Fibroblast of lung (primary cell): ENCODE measurements at places on chromosomes 4 and X. TPM values are rescaled to one million over a fixed set of nuclear protein-coding genes. Genes with fewer than 3 reads are reported as not detected.

GRCh38 chr4:38765382-38765781 is 17.4 kb downstream of the TLR10 start:
- peak; percentile 27 for DNase-seq

DNA sequence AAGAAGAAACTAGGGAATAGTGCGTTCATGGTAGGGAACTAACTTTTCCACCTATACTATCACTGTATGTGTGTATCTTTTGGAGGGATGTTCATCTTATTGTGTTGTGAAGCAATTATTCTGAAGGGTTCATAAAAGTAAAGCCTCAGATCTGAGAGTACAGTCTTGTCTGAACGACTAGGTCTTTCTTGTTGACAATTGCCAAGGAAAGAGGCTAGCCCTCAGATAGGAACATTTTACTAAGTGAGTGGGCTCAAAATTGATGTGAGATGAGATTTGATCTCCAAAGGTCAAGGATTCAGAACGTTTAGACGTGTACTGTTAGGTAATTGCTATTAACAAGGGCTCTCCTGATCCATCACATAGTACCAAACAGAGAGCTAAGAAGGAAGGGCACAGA is 15.2 kb upstream of the CNOT6L start:
- no peak for DNase-seq

DNA sequence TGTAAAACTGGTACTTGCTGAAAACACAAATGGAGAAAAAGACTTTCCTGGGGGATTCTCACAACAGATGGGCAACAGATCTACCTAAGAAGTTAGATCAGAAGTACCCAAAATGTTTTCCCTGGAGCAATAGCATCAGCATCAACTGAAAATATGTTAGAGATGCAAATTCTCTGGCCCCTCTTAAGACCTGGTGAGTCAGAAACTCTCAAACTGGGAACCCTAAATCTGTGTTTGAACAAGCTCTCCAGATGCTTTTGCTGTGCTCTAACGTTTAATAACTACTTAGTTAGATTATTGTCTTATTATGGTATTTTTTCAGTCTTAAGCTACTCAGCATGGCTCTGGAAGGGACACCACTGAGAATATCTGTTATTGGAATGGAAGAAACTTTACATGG is 55.2 kb upstream of the TRPC3 start:
- DNase-seq = peak; percentile 24

DNA sequence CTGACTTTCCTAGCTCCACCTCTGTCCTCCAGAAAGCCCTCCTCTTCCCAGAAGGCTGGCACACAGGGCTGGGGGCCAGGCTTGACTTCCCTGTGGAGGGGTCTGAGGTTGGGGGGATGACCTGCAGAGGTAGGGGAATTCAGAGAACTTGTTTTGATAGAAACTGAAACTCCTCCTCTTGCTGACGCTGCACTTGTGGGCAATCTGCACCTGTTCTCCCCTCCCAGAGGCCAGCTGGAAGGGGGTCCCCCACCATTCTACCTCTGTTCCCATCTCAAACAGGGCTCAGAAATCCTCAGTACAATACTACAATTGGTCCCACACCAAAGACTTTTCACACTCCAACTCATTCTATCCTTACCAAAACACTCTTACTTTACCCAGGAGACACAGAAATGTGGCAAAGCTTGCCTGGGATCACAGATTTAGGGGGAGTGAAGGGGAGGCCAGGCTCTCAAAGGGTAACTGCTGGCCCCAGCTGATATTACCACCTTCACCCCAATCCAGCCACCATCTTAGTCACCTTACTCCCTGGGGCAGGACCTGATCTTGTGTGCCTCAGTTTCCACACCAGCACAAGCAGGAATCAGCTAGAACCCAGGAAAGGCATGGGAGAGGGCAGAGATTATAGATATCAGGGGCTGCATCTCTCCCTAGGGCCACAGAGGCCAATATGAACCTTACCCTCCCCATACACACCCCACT is 18.5 kb downstream of the OTUD5 start:
- DNase-seq = no peak

BTK gene
- not detected in 2 replicates for total RNA-seq

ARHGAP36 gene
- not detected in 2 replicates for total RNA-seq

CHRDL1 gene
- 4.5 and 9.0 TPM in 2 replicates for total RNA-seq

EMCN gene
- total RNA-seq = under 0.01 TPM in 1 of 2 replicates, not detected in the other

- peak; percentile 32 for DNase-seq
Measured at GRCh38 chrX:65522739-65523372, 11.7 kb downstream of the LAS1L start.

GRCh38 chrX:38220415-38221390 is at the start of gene SRPX:
TSS of gene SRPX (minus strand) at chrX:38220871. CDS start at chrX:38220792, 79 bp downstream.
- peak; percentile 63 for DNase-seq

GRCh38 chr4:146521541-146522097 is at the start of gene SLC10A7:
TSS of gene SLC10A7 (minus strand) at chr4:146521940. CDS start at chr4:146521717, 223 bp downstream.
- DNase-seq = peak; percentile 80

DNA sequence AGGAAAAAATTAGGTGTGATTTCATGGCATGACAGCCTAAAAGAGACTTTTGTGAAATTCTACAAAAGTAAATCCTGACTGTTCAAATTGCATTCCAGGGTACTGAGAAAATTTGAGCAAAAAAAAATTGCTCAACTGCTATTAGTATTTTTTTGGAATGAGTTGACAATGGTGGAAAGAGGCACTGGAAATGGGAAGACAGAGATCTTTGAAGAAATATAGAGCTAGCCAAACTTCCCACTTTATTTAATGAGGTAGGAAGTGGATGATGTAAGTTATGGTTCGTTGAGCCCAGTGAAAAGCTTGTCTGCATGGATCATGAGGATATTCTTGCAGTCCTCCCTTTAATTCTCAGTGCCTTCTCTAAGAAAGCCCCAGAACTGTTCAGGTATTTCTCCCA is 183.8 kb downstream of the PTTG2 start:
- no peak for DNase-seq

GRCh38 chr4:126358041-126358440 is 1043.3 kb downstream of the FAT4 start:
- no peak for DNase-seq

CENPVL1 gene
- not detected in 2 replicates for total RNA-seq

HSFX1 gene
- total RNA-seq = 0.51 and 0.66 TPM in 2 replicates

HUWE1 gene
- 85.5 and 146 TPM in 2 replicates for total RNA-seq

P2RY10 gene
- total RNA-seq = not detected in 2 replicates
